NCI-H748 treated with DMSO at 0.1 percent for 48 hours (cell line): ENCODE measurements at places on chromosomes 7 and 10.

GRCh38 chr10:106727170-106727569 lies 437.3 kb downstream of the SORCS1 start:
- DNase-seq: no peak

GRCh38 chr7:7772397-7772821 lies 54.0 kb upstream of the RPA3 start:
- DNase-seq: peak; percentile 54

DNA sequence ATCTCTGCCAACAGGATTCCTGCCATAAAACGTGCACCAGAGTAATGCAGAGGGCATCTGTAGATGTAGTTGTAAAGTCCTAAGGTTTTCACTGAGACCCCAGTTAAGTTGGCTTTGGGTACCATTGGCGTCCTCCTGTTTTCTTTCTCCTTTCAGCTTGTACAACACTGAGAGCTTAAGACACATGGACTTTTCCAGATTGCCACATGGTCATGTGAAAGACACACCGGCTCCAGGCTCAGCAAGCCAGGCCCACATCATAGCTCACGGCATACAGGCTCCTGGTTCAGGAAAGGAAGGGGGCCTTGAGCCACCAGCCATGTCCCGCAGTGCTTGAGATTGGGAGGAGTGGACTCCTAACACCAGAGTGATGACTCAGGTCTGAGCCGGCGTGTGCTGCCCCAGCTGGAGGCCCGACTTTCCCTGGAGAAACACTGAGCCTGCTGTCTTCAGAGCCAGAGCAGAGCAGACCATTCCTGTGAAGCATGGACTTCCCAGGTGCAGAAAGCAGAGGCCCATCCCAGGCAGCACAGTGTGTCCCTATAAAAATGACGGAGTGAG lies 252.7 kb downstream of the PRPF18 start:
- no peak for DNase-seq

DNA sequence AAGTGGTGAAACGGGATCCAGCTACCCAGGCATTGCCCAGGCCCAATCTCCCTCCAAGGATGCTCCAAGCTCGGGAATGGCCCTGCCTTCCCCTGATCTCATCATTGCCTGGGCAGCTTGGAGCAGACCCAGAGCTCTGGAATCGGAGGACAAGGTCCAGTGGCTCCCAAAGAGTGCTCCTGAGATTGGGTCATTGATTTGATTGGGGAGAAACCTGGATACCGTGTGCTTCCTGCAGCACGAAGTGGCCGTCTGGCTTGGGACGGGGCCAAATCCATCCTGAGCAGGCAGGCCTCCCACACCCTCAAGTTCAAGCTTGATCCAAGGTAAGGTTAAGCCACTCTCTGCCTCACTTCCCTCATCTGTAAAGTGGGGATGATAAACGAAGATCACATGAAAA lies 69.9 kb downstream of the OAT start:
- DNase-seq: no peak

GRCh38 chr7:138350701-138351357 lies 109.2 kb upstream of the TRIM24 start:
- DNase-seq: no peak

- no peak for DNase-seq
Measured at GRCh38 chr10:91043173-91043910, 122.5 kb upstream of the ANKRD1 start.

DNA sequence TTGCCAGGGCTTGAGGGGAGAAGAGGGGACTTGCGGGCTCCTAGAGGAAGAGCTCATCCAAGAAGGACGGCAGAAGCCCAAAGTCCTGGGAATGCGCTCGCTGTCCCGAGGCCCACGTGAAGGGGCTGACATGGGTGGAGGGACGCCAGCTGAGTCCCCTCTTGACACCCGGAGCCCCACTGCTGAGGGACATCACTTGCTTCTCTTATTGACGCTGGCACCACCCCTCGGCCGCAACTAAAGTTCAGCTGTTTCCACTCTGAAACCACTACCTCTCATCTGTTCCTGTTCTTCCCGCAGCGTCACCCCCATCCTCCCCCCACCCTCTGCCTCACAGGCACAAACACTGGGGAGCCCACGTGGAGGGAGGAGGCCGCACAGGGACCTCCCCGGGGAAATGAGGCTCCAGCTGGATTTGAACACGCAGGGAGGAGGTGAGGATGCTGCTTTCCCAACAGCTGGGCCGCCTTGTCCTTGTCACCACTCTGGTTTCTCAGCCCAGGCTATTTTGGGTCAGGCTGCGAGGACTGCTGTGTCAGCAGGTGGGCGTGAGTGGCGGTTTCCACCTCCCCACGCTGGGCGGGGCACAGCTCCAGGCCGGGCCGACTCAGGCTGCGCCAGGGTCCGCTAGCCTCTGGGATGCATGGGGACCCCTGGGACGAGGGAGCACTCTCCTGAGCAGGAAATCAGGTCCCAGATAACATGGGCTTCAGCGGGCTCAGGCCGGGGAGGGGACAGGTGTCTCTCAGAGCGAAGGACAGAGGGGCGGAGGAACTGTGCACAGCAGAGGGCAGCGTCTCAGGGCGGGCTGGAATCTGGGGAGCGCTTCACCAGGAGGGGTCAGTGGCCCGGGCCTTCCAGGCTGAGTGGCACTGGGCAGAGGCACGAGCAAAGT lies 156.3 kb downstream of the ZNF248 start:
- DNase-seq: no peak

GRCh38 chr10:17910125-17910789 lies 41.5 kb upstream of the SLC39A12 start:
- DNase-seq: peak; percentile 52

- peak; percentile 98 for DNase-seq
Measured at GRCh38 chr7:31553661-31554081, 39.8 kb downstream of the ITPRID1 start.

DNA sequence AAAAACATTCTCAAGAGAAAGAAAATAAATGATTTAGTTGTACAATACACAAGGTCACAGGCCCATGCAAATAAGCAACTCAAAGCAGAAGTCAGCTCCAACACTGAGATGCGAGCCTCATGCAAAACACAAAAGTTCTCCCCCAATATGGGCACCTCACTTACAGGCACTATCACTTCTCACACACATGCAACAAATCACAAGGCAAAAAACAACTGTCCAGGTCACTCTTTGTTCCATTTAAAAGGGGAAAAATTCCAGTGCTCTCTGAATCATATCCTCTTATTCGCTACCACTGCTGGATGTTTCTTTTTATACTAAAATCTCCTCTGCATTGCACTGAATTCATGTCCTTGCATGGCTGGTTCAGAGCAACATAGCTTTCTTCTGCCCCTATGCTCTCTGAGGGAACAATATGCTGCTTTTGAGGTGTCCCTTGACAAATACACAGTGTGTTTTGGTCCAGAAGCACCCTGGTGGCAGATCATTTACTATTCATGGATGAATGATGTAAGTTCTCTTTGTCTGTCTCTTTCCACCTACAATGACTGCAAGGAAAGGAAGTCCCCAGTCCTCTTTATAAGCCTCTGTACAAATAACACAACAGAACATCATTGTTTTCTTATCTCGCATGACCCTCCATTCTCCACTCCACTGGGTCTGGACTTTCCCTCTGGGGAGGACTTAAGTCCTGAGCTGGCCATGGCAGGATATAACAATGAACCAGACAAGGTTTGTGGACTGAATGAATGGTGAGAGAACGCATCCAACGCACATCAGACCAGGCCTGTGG lies 85.4 kb upstream of the GSDME start:
- no peak for DNase-seq

DNA sequence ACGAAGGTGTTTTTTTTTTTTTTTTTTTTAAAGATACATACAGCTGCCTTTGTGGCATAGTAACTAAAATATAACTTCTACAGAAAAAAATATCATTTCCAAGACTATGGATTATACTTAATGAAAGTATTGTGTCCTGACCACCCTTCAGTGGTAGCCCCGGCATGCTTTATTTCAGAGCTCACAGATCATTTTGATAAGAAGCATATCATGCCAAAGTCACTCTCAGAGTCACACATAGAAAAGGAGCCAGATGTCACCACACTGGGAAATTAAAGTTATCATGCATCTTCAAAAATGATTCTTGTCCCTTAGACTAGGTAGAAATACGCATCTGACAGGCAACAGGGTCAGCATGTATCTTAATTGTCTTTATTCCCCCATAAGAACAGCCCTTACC lies 3.0 kb downstream of the ADARB2 start:
- DNase-seq: no peak

DNA sequence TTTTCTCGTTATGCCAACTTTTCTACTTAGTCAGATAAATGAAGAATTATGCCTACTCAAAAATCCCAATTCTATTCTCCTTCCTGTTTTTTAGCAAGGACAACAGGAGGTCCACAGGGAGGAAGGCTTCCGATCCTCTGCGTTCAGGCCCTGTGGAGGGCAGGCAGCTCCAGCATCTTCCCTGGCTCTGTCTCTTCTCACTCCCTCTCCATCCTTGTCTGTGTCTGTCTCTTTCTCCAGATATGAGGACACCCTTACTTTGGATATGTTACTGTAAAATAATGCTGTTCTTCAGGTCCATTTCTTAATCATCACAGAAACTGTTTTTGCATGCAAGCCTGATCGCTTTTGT lies 166.6 kb downstream of the ELMO1 start:
- no peak for DNase-seq

DNA sequence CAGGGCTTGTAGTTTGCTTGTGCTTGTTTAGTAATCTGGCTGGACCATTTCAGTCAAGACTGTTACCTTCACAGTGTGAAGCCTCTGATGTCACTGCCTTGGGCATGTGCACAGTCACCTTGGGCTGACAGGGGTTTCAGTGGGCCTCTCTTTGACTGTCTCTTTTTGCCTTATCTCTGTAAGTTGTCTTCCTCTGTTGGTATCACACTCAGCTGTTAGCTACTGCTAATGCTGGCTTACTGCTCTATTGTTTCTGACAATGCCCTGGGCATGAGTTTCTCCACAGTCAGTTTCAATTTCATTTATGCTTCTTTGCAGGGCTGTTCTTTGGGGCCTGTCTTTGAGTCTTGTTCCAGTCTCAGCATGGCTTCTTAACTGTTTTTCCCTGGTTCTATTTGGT lies 201.9 kb upstream of the SHH start:
- no peak for DNase-seq

DNA sequence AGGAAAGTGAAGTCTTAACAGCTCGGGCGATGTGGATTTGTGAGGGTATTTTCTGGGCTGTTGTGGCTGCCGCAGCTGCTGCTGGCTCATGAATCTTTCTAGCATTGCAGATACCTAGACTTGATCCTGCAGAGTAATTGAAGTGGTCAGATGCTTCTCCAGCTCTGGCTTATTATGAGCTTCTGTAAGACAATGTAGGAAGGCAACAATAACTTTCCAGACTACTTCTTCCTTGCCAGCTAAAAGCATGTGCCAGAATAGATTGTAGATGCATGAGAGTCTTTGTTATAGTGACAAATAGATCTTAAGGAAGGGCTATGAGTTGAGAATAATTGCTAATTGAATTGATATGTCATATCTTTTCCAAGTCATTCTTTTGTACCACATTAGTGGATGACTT lies 461.4 kb upstream of the POT1 start:
- DNase-seq: no peak

DNA sequence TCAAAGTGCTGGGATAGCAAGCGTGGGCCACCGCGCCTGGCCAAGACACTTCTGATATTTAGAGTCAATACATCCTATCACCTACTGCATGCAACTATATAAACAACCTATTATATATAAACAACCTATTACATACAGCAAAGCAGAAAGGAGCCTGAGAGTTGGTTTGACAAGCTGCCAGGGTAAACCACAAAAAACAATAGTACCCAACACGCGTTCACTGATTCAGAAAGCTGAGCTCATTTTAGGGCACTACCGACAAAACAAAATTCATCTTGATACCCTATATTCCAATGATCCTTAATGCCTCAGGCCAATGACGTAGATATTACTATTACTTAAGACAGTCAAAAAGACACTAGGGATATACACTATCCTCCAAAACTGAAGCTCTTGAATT lies 16.2 kb downstream of the MALSU1 start:
- DNase-seq: no peak

DNA sequence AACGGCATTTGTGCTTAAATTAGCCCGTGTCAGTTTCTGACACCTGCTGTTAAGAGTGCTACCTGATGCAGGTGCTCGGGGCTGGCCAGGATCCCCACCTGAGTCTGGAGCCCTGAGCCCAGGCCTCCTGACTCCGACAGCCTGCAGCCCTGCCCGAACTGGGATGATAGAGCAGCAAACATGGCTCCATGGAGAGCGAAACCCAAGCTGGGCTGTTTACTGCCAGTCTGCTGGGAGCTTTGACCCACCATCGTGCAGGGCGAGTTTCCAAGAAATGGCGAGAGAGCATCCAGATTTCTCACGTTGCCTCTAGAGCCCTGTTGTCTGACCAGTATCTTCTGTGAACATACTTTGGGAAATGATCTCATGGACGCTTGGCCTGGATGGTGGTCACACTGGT lies 66.2 kb downstream of the MGMT start:
- no peak for DNase-seq

- no peak for DNase-seq
Measured at GRCh38 chr10:99540306-99540656, 7.5 kb downstream of the NKX2-3 start.

DNA sequence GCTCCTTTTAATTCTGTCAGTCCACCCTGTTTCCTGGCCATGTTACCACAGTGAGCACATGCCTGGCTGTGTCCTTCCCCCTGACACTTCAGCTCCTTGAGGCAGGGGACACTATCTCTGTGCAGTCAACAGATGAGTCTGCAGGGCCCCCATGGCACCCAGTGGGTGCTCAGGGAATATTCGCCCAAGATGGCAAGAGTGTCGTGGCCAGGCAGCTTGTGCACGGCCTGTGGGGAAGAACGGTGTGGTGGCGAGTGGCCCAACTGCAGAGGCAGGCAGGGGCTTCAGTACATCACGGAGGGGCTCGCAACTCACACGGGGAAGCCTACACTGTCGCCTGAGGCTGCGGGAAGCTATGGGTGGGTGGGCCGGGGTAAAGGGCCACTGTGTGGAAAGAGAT lies 91.1 kb downstream of the TRRAP start:
- no peak for DNase-seq

DNA sequence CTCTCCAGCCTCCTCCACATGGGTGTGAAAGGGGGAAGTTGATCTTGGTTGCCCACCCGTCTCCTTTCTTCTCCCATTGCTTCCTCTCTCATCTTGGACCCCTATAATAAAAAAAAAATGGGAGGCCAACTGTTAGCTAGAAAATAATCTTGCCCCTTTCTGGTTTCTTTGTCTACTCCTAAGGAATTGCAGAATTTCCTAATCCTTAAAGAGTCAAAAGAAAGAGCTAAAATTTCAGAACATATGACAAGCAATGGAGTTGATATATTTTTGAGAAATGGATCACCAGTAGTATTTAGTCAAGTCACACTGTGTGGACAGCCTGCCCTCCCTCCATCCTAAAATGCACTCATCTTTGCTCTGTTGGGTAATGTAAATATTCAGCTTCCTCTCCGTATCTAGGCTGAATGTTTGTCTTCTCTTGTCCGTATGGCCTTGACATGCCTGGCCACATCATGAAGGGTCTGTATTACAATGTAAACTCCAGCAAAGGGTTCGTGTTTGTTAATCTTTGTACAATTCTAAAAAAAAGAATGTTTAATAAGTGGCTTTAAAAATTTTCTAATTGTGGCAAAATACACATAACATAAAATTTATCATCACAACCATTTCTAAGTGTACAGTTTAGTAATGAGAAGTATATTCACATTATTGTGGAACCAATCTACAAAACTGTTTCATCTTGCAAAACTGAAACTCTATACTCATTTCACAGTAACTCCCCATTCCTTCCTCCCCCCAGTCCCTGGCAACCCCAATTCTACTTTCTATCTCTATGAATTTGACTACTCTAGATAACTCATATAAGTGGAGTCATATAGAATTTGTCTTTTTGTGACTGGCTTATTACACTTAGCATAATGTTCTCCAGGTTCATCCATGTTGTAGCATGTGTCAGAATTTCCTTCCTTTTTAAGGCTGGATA lies 71.5 kb downstream of the ZNF92 start:
- no peak for DNase-seq
